Kidney glomerular epithelial cell (primary cell): ENCODE measurements at places on chromosomes 11 and 22.

DNA sequence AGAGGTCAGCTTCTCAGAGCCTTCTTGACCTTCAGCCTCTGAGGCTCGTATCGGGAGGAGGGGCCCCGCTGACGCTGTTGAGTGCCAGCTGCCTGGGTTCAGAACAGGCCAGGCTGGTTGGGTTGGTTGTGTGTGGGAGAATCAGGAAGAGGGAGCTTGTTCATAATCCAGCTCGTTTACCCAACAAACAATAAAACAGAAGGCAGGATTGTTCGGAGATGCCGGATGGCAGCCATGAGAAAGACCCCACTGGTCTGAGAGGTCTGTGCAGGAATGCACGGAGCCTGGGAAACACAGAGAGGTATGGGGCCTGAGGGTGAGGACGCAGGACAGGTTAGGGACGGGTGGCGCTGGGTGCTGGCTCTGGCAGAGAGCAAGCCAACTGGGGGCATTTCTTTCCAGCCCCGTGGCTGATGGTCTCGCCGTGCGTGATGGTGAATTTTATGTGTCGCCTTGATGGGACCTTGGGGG, 31.6 kb upstream of the SHANK2 start:
- no peak for DNase-seq

GRCh38 chr11:63929616-63930015, 9.2 kb upstream of the NAA40 start:
- DNase-seq: no peak

- no peak for DNase-seq
These were observed 117.6 kb downstream of the PHF21B start for GRCh38 chr22:44892243-44892642.

- DNase-seq: no peak
These were observed 21.0 kb downstream of the TNRC6B start for GRCh38 chr22:40198733-40199132.

GRCh38 chr11:8344346-8344745, 80.7 kb upstream of the LMO1 start:
- no peak for DNase-seq

DNA sequence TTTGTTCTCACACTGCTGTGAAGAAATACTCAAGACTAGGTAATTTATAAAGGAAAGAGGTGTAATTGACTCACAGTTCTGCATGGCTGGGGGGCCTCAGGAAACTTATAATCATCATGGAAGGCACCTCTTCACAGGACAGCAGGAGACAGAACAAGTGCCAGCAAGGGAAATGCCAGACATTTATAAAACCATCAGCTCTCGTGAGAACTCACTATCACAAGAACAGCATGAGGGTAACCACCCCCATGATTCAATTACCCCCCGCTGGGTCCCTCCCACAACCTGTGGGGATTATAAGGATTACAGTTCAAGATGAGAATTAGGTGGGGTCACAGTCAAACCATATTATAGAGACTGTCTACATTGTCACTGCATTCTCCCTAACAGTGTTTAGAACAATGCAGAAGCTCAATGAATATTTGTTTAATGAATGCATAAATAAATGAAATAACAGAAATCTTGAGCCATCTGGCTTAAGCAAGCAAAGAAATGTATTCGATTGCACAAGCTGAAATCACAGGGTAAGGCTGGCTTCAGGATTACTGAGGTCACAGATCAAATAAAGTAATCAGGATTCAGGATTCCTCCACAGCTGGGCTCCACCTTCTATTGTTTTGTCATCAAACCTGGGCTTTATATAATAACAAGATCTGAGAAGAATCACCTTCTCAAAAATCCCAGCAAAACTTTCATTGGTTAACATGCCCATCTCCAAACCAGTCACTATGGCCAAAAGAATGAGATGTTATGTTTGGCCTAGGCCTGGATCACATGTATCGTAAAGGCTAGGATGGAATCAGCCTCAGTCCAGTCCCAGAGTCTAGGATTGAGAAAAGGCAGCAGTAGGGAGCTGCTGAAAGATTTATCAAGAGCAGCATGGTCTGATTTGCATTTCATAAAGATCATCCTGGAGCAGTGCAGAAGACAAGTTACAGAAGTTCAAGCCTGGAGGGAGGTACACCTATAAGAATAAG, 137.8 kb upstream of the UBASH3B start:
- no peak for DNase-seq

GRCh38 chr11:69656536-69657455, 15.8 kb downstream of the CCND1 start:
- no peak for DNase-seq

DNA sequence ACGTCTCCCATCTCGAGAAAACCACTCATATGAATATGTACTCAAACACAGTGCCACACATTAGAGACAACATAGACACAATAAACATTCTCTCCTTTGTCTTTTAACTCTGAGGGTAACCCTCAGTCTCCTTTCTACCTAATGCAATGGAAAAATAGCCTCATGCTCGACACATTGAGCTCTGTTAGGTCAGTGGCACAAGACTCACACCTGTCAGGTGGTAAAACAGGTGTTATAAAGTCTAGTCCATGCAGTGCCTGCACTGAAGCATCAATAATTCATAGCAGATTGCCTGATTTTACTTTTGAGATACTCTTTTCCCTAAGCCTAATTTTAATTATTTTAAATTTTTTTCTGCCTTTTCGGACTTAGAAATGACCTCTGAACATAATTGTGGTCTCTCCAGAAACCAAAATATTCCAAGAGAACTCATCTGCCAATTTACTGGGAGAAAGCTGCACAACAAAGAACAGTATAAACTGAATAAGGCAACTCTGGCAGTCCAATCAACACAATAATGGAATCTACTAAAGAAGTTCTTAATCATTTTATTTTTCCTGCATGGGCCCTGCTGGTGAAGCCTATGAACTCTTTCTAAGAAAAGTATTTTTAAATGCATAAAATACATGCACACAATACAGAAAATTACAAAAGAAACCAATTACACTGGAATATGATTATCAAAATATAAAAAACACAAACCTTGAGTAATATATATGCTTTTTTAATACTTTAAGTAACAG, 9.9 kb downstream of the RDX start:
- no peak for DNase-seq

- no peak for DNase-seq
These were observed at the start of gene NPAS4 for GRCh38 chr11:66420671-66421476. Gene NPAS4 (plus strand): TSS chr11:66421035. CDS start chr11:66421180, 145 bp downstream.

GRCh38 chr22:30219049-30219654, 27.4 kb downstream of the LIF start:
- no peak for DNase-seq

DNA sequence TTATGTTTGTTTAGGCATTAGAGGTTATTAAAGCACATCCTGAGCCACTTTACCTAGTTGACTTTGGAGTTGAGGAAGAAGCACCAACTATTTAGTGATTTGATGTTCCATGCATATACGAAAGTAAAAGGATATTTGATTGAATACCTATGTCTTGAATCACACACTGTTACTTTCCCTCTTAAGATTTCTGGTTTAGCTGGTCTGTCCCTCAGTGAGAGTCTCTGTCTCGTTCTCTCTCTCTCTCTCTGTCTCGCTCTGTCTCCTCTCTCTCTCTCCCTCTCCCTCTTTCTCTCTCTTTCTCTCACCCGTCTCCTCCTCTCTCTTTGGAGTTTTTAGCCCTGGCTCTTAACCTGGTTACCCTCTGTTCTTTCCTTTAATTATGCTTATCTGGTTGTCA, 11.0 kb downstream of the CTNND1 start:
- no peak for DNase-seq

DNA sequence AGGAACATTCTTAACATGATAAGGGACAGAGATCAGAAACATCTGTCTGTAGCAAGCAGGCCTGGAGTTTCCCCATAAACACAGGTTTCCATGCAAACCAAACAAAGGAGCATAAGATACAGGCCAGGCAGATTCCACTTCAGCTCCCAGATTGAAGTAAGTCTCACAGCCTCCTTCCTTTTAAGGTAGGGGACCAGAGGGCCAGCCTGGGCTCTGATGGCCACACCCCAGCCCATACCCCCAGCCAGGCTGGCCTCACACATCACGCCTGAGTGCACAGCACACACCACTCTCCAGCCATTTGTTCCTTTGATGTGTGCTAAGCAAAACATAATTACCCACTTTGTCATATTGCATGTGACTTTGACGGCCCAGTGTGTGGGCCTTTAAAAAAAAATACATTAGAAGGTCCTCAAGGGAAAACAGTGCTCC, 518.7 kb downstream of the NTM start:
- peak; percentile 88 for DNase-seq

DNA sequence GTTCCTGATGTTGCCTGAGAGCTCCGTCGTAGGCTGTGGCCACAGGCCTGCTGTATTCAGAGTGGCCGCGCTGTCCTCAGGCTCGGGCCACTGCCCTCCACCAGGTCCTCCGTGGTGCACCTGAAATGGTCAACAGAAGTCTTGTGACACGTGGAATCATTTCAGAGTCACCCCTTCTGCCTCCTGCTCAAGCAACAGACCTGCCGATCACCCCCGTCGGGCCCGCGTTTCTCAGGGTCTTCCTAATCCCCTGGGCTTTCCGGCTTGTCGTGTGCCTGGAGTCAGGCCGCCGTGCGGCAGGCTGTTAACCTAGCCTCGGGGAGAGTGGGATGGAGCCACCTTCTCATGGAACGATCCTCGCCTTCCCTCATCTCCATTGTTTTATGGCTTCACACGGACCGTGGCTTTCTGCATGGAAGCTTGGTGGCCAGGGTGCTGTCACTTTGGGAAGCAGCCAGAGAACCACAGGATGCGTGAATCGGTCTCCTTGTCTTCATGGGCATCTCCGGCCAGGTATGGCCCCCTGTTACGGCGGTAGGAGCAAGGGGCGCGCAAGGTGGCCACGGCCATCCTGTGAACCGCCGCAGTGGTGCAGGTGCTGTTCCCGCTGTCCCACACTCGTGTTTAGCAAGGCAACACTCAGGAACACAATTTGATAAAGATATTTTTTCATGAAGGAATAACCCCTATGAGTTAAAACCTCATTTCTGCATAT, 24.1 kb downstream of the NADSYN1 start:
- no peak for DNase-seq

GRCh38 chr11:88117281-88117858, 57.9 kb downstream of the RAB38 start:
- DNase-seq: no peak

GRCh38 chr22:20192972-20193760, 42.3 kb upstream of the CCDC188 start:
- no peak for DNase-seq

DNA sequence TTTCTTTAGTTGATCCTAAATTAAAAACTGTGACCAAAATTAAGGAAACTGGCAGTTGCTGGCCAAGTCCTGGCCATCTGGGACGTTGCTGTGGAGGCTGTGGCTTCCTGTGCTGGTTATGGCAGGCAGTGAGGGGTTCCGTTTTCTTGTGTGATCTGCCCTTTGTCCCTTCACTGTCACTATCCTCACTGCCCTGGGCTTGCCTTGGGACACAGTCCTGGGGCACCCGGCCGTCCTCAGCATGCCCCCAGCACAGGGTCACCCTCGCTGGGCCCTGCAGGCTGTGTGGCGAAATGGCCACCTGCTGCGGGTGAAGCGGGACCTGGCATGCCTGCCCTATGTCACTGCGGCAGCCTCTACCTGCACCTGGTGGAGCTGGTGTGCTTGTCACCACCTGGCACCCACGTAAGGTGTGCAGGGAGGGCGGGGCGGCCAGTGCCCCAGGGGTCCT, 52.5 kb upstream of the SLC22A12 start:
- DNase-seq: no peak

- no peak for DNase-seq
These were observed 13.7 kb downstream of the RASD2 start for GRCh38 chr22:35554297-35554845.

GRCh38 chr11:131744847-131745246, 374.4 kb downstream of the NTM start:
- no peak for DNase-seq

GRCh38 chr11:24295360-24295759, 201.5 kb upstream of the LUZP2 start:
- DNase-seq: no peak

- DNase-seq: no peak
These were observed 942.3 kb downstream of the NTM start for GRCh38 chr11:132312701-132313111.

DNA sequence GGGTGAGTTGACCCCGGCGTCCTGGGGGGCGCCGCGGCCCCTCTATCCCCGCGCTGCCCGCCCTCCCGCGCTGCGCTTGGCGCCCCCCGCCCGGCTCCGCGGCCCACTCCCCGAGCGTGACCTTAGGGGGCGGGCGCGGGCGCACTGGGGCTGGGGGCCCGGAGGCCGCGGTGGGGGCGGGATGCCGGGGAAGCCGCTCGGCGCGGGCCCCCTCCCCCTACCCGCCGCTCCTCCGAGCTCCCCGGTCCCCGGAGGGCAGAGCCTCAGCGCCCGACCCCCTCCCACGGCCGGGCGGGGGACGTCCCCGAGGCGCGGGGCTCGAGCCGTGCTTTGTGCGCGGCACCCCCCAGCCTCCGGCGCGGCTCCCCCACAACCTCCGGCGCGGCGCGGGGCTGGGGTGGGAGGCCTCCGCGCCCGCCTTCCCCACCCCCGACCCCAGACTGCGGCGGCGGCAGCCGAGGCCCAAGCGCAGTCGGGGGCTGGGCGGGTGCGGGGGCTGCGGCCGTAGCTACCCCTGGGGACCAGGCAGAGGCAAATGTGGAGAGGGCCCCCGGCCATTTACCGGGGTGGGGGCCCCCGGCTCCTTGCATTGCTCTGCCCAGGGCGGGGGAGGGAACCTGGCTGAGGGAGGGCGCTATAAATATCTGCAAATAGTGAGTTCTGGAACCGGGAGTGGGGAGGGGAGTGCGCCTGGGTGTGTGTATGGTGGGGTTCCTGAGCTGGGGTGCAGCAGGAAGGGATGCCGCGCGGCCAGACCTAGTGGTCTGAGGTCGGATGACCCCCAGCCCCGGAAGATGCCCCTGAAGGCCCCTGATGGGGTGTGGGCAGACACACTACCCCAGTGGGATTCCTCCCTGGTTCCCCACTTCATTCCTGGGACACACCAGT, 988 bp downstream of the MGAT3 start:
- no peak for DNase-seq

DNA sequence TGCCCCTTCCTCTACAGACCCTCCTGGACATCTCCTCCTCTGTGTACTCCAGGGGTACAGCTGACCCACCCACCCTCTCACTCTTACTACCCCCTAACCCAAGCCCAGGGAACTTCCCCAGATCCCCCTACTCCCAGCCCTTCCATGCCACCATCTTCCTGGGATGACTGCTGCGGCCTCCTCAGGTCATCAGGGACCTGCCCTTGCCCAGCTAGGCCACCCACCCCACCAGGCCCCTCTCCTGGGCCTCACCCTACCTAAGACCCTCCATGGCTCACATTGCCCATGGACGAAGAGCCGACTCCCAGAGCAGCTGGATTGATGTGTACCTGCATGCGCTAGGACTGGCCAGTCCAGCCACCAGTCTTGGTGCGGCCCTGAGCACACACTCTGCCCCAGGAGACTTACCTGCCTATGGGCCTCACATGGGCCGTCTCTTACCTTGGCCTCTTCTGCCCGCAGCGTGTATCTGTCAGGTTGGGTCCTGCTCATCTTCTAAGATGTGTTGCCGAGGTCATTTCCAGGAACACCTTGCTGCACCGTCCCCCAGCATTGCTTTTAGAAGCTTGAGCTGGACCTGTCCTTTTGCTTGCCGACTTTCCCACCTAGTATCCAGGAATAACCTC, 2.0 kb upstream of the CLDN5 start:
- no peak for DNase-seq
